ENCODE measurements at places on chromosomes 1 and 21. TPM values are rescaled to one million over a fixed set of nuclear protein-coding genes. Genes with fewer than 3 reads are reported as not detected.

Gene PLA2G4A
- 11.6 TPM for polyA plus RNA-seq

Gene MROH9
- polyA plus RNA-seq: not detected

Gene HSD3B2
- 1.2 TPM for polyA plus RNA-seq

Gene UBE4B
- 49.9 TPM for polyA plus RNA-seq

Gene PDC
- not detected for polyA plus RNA-seq

GRCh38 chr1:78015148-78015547, 10.4 kb downstream of the DNAJB4 start:
- no peak for DNase-seq

DNA sequence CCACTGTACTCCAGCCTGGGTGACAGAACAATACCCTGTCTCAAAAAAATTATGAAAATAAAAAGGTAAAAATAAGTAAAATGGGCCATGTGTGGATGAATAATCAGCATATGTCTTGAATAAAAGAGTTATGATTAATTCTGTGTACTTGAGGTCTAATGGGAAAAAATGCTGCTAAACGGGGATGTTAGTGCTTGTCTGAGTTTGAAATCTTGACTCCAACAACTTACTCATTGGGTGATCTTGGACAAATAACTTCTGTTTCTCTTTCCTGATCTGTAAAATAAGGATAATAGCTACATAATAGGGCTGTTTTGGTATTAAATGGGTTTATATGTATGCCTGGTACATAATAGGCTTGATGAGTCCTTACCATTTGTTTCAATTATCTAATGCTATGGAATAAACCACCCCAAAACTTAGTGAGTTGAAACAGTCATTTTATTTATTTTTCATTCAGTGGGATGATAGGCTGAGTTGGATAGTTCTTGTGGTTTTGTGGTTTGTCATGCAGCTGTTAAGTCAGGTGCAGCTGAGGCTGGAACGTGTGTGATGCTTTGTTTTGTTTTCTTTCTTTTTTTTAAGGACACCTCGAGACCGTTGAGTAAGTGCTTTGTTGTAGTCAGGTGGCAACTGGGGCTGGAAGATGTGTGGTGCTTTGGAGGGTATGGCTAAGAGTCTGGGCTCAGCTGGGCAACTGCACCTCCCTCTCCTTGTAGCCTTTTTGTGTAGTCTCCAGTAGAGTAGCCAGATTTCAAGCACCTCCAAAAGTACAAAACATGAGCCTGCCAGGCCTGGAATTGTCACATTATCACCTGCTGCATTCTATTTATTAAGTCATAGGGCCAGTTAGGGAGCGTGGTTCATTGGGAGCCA, 4.9 kb downstream of the MDM4 start:
- no peak for DNase-seq

- no peak for DNase-seq
These were observed 42.9 kb downstream of the USP25 start for GRCh38 chr21:15772654-15773053.

DNA sequence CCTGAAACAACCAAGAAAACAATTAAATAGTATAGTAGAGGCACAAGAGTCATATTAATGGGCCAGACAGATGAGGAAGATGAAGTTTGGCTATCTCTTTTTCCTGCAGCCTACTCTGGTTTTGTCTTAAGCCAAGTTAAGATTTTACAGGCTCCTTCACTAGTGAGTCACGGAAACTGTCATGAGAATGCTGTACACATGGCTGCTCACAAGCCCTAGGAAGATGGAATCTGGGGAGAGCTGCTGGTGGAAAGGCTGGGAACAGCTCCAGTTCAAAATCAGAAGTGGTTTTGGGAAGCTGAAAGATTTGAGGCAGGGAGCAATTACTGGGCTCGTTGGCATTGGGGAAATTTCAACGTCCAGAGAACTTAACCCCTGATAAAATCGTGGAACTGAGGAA, 46.4 kb upstream of the S1PR1 start:
- no peak for DNase-seq

DNA sequence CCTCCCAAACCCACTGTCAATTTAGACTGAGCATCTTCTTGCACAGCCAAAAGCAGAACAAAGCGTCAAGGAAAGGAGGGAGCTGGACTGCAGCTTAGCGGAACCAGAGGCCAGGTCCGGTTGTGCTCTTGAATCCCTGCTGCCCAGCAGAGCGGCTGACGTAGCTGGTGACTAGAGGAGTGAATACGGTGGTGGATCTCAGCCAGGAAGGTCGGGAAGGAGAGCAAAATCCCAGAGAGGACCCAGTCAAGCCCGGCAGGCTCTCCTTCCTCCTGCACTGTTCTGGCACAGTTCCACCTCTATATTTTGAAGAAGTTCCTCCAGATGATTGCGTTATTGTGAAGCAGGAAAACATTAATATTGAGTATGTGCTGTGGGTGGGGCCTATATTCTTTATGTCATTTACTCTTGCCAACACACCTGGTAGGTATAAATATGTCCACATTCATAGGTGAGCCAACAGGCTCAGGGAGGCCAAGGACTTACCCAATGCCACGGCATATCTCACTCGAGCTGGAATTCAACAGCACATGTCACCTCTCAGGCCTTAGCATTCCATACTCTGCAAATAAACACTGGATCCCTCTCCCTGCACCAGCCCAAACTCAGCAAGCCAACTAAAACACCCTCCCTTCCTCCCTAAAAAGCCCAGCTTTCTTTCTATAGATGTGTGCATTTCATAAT, 23.6 kb upstream of the ABCB10 start:
- DNase-seq: no peak

DNA sequence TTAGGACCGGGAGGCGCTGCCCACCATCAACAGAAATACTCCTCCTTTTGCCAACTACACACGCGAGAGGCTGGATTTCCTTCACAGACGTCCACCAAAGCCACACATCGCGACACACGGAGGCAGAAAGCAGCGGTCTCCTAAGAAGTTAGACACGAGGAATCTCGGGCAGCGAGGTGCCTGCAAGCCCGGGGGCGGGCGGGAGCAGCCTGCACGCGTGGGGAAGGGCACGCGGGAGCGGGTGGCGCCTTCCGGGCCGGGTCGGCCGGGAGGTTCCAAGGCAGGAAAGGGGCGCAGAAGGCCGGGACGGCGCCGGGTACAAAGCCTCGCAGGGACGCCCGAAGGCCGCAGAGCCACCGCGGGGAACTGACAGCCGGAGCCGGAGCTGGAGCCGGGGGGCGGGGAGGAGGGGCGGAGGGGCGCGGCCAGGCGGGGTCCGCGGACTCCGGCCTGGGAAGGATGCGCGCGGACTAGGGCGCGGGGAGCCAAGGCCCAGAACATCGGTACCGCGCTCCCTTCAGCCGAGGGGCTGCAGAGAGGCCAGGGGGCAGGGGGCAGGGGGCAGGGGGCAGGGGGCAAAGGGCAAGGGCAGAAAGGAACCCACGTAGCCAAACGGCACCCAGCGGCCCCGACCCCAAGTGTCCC, 722 bp downstream of the NPHP4 start:
- DNase-seq: no peak

DNA sequence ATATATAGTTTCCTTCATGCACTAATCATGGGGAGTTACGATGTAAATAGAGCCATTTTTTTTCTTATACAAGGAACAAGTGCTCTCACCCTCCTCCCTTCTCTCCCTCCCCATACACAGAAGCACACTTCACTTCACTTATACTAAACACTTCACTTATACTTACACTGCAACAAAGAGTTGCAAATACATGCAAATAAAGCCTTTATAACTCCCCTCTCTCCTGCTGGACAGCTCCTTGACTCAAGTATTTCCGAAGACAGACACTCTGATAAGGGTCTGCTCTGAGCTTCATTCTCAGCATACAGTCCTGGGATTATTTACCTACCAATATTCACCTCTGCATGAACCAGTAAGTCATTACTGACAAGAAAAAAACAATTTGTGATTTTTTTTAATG, 35.6 kb upstream of the ERG start:
- no peak for DNase-seq

- no peak for DNase-seq
These were observed 1.1 kb downstream of the IL24 start for GRCh38 chr1:206898089-206898914.
